Stimulated activated CD4-positive, alpha-beta T cell treated with anti-CD3 and anti-CD28 coated beads, Interleukin-1b, Interleukin-23, amount 100 ng/mL, for 24 hours (primary cell): ENCODE measurements at places on chromosomes 6 and 20.

DNA sequence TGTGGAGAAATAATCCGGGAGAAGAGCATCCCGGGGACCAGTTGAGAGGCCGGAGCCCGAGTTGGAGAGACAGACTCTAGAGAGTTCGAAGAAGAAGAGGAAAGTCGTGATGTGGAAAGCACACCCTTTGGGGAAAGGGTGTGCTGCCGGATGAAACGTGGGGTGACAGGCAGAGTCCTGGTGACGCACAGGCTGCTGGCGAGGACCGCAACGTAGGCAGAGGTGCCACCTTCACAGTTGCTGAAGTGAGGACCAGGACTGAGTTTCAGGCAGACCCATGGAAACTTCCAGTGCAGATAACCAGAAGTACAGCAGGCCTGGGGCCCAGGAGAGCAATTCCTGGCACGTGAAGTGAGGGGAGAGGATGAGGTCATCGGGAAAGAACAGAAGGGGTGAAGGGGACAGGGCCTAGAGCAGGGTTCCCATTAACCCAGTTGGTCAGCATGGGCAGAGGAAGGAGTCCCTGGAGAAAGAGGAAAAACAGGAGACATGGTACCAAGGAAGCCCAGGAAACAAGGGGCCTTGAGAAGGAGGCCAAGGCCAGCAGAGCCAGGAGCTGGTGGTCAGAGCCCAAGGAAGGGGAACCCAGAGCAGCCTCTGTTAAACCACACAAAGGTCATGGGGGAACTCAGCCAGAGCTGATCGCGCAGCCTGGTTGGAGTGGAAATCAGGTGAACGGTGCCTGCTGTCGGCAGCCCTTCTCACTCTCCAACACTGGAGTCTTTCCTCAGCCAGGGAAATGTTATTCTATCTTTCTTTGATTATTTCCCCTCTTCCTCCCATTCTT lies 84.1 kb downstream of the PRND start:
- no peak for DNase-seq

DNA sequence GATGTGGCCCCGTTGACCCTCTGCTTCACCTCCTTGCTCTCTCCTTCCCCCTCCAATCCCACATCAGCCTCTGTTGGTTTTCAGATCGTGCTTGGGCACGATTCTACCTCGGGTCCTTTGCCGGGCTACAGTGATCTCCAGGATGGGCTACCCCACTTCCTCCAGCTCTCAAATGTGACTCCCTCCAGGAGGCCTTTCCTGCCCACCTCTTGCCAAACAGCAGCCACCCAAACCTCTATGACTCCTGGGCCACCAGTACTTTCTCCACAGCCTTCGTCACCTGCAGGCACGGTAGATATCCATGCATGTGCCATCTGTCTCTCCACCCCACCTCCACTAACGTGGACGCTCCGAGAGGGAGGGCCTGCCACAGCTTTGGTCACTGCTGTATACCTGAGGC lies 55.9 kb upstream of the NXT1 start:
- no peak for DNase-seq

- no peak for DNase-seq
Observed at GRCh38 chr6:35831257-35832007, 26.3 kb downstream of the LHFPL5 start.

DNA sequence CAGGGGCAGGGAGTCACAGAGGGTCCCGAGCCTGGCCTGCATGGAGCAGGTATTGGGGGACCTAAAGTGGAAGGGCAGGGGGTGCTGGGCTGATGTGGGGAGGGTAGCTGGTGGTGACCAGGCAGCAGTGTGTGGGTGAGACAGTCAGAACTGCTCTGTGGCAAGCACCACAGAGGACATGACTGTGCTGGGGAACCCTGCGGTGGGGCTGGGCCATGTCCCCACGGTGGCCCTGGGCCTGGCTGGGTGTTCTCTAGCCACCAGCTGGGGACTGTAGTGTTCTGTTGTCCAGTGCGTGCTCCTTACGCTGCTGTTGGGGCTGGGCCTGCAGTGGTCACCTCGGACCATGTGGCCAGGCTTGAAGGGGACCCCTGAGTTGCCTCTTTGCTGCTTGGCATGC lies 3.6 kb downstream of the SS18L1 start:
- DNase-seq, result no peak

- no peak for DNase-seq
Observed at GRCh38 chr6:99306341-99306740, 43.1 kb downstream of the FAXC start.
